ENCODE measurements at places on chromosomes 2 and 18.

GRCh38 chr2:120525056-120526046, 179.4 kb downstream of the INHBB start:
- no peak for DNase-seq

- DNase-seq, result no peak
These were observed 199.2 kb downstream of the KLHL29 start for GRCh38 chr2:23584054-23584745.

DNA sequence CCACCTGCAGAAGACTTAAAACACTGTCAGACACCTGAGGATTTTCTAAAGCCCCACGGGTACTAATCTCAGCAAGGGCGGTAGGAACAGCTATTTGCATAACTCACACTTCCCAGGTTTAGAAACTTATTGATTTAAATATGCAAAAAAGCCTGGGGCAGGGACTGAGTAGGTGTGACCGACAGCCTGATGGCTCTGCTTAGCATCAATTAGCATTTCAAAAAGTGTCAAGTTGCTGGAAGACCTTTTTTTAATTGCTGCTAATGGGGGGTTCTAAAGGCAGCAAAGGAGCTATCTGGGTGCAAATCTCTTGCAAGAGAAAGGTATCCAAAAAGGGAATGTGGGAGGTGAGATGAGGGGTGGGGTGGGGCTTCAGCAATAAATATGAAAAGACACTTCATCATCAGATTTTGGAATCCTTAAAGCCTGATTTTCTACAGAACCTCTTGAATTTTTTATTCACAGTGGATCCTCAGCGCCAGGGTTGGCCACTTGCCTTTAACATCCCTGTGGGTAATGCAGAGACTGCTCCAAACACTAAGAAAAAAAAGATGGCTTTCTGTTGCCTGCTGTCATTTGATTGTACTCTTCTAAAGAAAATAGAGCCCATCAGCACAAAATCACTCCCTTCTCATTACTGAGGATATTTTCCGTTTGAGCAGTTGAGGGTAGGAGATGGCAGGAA, 121.1 kb upstream of the RMP24 start:
- DNase-seq, result no peak

GRCh38 chr2:170156592-170156991, 21.4 kb upstream of the MYO3B start:
- DNase-seq, result no peak

DNA sequence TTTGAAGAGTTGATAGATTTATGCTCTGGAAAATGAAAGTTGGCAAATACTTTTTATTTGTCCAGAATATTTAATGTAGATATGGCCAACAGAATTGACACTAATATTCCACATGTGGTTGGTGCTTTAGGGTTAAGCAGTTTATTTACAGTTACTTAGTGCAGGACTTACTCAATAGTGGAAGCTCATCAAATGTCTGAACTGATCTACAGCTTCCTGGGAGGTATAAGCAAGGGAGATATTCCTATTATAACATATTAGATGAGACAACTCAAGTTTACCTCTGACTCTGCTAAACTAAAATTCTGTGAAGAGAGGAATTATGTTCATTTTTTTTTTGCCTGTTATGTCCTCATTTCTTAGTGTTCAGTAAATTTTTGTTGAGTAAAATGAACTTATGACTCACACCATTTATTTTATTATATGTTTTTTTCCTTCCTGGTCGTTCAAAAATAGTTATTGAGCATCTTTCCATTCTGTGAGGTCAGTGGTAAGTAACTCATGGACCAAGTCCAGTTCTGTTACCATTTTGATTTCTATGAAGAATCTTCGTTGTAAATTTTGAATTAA, 13.6 kb downstream of the ABI2 start:
- DNase-seq, result no peak

DNA sequence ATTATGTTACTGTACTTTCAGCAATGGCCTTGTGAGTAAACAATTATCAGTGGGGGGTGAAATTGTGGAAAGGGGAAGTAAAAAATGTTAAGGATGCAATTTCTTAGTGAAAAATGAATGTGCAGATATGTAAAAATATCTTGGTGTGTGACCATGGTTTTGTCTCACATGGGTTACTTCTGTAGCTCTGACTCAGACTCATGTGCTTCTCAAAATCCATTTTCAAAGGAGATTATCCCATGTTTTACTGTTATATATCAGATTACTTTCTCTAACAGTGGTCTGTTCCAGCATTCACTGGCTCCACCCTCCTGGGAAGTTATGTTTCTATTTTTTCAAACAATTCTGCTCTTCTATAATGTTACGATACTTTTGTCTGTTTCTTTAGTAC, 298.2 kb upstream of the COL3A1 start:
- DNase-seq, result no peak

GRCh38 chr18:22494771-22495170, 77.1 kb upstream of the CTAGE1 start:
- no peak for DNase-seq

DNA sequence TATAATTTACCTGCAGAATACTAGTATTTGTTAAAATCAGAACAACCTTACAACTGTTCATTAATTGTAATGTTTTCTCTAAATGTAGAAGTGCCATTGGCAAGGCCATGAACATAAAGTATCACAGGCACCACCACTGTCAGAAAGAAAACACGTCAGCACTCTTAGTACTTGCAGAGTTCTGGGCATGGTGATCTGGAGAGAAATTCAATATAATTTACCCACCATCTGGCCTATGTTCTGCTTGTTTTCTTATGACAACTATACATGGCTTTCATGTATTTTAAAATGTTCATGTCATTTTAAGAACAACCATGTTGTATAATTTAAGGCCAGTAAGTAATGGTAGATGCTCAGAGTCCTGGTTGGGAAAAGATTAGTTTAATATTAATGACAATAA, 114.2 kb upstream of the SULT1C3 start:
- no peak for DNase-seq

DNA sequence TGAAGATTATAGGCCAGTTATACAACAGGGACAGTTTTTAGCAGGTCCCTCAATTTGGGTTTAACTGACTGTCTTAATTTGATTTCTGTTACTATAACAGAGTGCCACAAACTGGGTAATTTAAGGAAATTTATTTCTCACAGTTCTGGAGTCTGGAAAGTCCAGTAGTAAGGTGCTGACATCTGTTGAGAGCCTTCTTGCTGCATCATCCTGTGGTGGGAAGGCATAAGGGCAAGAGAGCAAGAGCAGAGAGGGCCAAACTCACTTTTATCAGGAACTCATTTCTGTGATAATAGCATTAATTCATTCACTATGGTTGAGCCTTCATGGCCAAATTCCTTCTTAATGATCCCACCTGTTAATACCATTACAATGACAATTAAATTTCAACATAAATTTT, 36.5 kb downstream of the DIS3L2 start:
- no peak for DNase-seq

GRCh38 chr2:178070824-178071223, 1.8 kb downstream of the PDE11A start:
- no peak for DNase-seq

- no peak for DNase-seq
These were observed 111.4 kb downstream of the DCDC2C start for GRCh38 chr2:3814706-3815245.

GRCh38 chr18:36481201-36481657, 183.7 kb downstream of the FHOD3 start:
- DNase-seq, result no peak

DNA sequence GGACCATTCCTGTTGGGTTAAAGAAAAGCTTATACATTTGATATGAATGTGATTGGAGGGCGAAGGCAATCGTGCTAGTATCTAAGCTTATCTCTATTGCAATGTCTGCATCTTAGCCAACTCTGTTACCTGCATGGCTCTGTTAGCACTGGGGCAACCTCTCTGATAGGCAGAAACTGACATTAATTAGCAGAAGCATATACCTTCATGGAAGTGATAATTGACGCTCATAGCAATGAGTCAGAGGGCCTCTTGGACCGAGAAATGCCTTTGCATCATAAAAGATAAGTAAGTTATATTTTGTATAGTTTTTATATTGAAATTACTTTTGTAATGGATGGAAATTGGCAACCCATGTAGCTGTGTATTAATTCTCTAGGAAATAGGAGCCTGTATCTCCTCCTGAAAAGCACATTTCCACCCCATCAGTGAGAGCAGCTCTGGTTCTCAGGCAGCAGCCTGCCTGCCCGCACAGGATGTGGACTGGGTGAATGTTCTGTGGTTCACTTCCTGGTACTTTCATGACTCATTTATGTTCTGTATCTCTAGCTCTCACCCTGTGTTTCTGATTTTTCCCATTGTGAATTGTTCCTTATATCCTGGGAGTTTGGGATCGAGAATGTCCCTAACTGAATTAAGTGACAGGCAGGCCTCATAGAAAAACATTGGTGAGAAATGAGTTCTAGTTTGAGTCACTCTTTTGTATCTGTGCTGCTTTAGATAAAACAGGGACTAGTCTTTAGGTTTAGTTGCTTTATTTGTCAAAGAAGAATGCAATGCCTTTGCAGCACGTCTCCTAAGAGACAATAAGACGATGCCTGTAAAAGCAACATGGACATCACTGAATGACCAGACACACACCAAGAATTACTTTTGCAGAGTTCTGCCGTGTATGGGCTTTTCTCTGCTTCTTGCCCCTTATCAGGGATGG, 344.9 kb downstream of the DCDC2C start:
- DNase-seq, result no peak

Measured in activated T-cell treated with anti-CD3 and anti-CD28 coated beads for 4 hours (primary cell).